ENCODE measurements at places on chromosomes 12 and 14.

GRCh38 chr12:129615001-129615400, 288.8 kb downstream of the TMEM132D start:
- peak; percentile 84 for DNase-seq

DNA sequence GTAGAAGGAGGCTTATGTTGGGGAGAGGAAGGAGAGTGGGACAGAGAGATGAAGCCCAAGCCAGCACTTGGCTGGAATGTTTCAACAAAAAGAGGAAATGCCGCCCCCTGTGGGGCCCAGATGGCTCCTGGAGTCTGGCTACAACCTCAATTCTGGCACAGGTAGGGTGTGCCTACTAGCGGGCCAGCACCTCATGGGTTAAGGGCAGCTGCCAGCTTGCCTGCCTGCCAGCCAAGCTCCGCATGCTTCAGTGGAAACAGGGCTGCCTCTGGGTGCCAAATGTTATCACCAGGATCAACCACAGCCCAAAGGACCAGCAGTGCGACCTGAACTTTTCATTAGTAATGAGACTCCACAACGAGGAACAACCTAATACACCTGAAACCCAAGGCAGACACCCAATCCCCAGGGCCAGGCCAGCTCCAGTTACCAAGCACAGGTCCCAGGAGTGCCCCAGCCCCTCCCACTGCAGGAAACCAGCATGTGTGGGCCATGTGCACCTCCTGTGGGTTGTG, 11.3 kb downstream of the RAB15 start:
- DNase-seq = no peak

GRCh38 chr14:80567905-80568536, 356.7 kb upstream of the DIO2 start:
- peak; percentile 5 for DNase-seq

- DNase-seq = no peak
Measured at GRCh38 chr14:74904635-74905503, 18.2 kb downstream of the RPS6KL1 start.

GRCh38 chr12:76836633-76837032, 42.2 kb downstream of the CSRP2 start:
- DNase-seq = no peak

All from fibroblast of skin of back (primary cell).